ENCODE measurements at places on chromosomes 7 and 10.

GRCh38 chr10:55058800-55059199 lies 257.8 kb upstream of the PCDH15 start:
- no peak for DNase-seq

- no peak for DNase-seq
Observed at GRCh38 chr10:42941295-42941644, 135.6 kb upstream of the RET start.

GRCh38 chr7:151429560-151430331 lies 10.2 kb downstream of the CRYGN start:
- no peak for DNase-seq

GRCh38 chr10:100979791-100980272 lies 7.5 kb downstream of the MRPL43 start:
- no peak for DNase-seq

DNA sequence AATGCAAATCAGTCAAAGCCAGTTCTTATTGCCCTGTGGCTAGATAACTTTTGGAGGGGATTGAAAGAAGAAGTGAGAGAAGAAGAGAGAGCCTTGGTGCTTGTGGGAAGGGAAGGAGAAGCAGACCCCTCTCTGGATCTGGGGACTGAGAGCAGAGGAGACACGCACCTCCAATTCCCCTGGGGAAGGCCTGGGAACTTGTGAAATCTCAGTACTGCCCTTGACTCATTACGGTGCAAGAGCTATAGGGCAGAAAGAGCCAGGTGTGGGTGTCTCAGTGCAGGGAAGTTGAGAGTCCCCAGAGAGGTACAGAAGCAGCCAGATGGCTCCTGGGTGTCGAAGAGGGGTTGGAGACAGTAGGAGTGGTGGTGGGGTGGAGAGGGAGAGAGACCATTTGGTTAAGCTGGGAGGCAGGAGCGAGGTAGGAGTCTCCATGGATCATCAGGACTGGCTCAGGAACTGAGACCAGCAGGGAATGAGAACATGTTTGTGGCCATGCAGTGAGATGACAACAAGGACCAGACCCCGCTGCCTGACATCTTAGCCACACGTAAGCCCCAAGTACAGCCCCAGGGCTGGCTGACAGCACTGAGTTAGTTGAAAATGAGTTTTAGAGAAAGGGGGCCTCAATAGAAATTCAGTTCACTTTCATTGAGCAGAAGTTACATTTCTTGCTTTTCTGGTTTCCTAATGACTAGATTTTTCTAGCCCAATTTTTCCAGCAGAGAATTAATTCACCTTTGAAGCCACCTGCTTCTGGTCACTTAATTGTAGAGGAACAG lies 238.2 kb downstream of the BUB3 start:
- no peak for DNase-seq

GRCh38 chr10:123393170-123393569 lies 239.0 kb downstream of the BUB3 start:
- DNase-seq = no peak

GRCh38 chr10:23081891-23082290 lies 13.5 kb upstream of the MSRB2 start:
- no peak for DNase-seq

DNA sequence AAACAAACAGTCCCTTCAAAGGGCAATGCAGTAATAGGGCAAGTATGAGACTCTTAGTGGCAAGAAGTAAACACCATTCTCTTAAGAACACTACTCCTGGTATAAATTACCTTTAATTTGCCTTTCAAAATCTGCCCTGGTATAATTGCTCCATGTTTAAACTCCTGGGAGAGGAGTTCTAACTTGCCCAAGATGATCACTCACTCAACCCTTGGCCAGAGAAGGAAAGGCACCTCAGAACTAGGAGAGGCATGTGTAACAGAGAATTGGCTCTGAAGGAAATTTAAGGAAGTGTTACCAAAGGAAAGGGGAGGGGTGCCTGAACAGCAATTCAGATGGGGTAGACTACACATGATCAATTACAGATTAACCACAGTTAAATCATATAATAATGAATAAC lies 1173.6 kb upstream of the SORCS1 start:
- DNase-seq = no peak

GRCh38 chr7:108340856-108341411 lies 115.3 kb downstream of the NRCAM start:
- DNase-seq = no peak

GRCh38 chr10:11742009-11742778 lies at the start of gene ECHDC3:
TSS of gene ECHDC3 (plus strand) at chr10:11742382. CDS start at chr10:11742577, 195 bp downstream.
- DNase-seq = no peak

- DNase-seq = no peak
Observed at GRCh38 chr10:69495666-69496065, 44.4 kb downstream of the TSPAN15 start.

GRCh38 chr10:66780796-66781195 lies 145.0 kb upstream of the LRRTM3 start:
- no peak for DNase-seq

- no peak for DNase-seq
Observed at GRCh38 chr7:73966062-73966940, 61.7 kb upstream of the ELN start.

GRCh38 chr10:86300931-86301830 lies 65.4 kb downstream of the GRID1 start:
- DNase-seq = no peak

GRCh38 chr10:129912166-129912917 lies 51.7 kb downstream of the EBF3 start:
- DNase-seq = no peak

DNA sequence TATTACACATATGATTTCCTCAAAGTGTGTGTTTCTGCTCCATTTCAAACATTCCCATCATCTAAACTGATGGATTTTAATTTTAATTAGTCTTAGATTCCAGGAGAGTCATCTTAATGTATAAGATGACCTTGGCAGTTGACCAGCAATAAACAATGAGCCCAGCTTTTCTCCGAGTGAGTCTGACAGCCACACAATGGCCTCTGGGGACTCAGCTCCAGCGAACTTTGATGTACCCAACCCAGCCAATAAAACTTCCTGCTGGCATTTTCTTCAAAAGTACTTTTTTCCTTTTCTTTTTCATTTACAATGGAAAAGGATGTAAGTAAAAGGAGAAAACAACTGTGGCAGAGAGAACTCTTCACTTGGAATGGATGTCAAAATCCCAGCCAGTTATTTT lies 139.1 kb upstream of the CTBP2 start:
- no peak for DNase-seq

GRCh38 chr7:90239625-90240228 lies 5.2 kb upstream of the CFAP69 start:
- no peak for DNase-seq

DNA sequence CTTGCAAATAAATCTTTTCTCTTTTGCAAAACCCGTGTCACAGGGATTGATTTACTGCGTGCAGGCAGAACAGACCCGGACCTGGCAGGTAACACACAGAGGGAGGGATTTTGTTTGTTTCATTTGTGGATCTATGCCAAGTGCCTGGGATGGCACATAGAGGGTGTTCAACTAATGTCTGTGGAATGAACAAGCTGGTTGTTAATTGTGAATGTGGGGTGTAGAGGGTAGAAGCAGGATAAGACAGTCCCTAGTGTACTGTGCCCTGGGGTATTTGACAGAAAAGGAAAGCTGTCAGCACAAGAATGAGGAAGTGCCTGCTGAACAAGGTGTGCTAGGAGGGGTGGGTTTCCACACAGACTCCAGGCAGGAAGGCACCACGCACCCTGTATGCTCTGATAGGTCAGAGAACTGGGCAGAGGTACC lies 331.8 kb downstream of the CALN1 start:
- DNase-seq = no peak

- no peak for DNase-seq
Observed at GRCh38 chr10:13347043-13347499, 1.0 kb downstream of the SEPHS1 start.

- DNase-seq = no peak
Observed at GRCh38 chr7:17144322-17144721, 154.1 kb upstream of the AHR start.

GRCh38 chr10:61389887-61390286 lies 63.3 kb downstream of the TMEM26 start:
- DNase-seq = no peak

- DNase-seq = no peak
Observed at GRCh38 chr7:139570119-139570518, 46.6 kb downstream of the CLEC2L start.

DNA sequence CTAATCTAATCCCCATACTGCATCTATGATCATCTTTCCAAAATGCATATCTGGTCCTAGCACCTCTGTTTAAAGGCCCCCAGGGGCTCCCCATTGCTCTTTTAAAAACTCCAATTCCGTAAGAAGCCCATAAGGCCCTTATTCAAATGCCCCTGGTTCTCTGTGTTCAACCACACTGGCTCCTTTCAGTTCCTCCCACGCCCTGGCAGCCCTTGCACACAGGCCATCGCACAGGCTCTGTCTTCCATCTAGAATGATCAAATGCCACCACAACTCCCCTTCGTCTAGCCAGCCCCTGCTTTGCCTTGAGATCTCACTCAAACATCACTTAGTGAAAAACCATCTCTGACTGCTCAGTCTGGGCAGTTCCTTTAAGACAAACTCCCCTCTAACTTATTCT lies 112.9 kb upstream of the LYZL2 start:
- DNase-seq = no peak

DNA sequence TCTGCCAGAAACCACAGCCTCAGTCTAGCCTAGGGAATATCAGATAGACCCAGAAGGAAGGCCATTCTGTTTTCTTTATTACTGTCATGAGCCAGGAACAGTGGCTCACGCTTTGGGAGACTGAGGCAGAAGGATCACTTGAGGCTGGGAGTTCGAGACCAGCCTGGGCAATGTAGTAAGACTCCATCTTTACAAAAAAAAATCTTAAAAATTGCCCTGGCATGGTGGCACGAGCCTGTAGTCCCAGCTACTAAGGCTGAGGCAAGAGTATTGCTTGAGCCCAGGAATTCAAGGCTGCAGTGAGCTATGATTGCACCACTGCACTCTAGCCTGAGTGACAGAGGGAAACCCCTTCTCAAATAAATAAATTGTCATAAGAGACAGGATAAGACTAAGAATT lies 3.7 kb upstream of the ESYT2 start:
- DNase-seq = no peak

DNA sequence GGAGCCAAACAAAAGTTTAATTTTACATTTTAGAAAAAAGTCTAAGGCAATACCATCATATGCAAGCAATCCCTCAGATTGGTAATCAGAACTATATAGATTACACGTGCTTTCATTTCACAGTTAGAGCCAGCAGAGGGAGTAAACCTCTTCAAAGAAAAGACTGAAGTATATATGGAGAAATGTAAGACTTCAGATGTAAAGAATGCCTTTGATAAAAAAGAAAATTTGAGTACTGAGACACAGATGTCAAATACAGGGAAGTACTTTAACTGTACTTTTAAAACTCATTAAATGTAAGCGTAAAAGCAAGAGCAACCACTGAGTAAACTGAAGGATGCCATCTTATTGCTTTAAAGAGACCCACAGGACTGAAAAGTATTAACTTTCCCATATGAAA lies 101.4 kb upstream of the FAM133B start:
- peak; percentile 29 for DNase-seq

DNA sequence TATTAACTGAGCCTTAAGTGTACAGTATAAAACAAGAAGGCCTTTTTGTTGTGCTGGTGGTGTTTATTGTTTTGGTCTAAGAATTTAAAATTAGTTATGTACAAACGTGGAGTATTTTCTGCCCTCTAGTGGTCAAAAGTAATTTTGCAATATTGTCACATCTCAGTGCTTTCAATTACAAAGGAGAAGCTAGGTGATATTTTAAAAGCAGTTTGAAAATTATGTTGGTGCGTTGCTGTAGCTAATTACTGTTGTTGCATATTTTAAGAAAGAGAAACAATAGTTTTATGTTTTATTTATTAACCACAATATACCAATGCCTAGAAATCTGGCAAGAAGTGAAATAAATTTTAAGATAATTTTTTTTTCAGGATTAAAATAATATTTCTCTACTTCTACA lies 11.4 kb downstream of the NPVF start:
- DNase-seq = peak; percentile 33

DNA sequence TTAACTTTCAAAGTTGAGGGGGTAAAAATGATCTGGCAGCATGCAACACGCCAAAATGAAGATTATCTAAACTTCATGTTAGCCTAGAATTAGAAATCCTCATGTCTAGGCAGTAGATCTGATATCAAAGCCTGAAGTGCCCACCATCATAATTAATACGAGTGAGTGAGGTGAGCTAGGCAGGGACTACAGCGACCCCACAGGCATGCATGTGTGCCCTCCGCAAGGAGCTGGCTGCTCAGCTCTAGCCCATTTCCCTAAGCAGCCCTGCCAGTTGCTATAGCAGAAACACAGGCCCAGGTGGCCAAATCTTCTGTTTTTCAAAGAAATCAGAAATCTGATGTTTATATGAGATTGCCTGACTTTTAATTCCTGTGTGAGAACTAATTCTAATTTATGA lies 93.1 kb upstream of the IFRD1 start:
- DNase-seq = no peak

DNA sequence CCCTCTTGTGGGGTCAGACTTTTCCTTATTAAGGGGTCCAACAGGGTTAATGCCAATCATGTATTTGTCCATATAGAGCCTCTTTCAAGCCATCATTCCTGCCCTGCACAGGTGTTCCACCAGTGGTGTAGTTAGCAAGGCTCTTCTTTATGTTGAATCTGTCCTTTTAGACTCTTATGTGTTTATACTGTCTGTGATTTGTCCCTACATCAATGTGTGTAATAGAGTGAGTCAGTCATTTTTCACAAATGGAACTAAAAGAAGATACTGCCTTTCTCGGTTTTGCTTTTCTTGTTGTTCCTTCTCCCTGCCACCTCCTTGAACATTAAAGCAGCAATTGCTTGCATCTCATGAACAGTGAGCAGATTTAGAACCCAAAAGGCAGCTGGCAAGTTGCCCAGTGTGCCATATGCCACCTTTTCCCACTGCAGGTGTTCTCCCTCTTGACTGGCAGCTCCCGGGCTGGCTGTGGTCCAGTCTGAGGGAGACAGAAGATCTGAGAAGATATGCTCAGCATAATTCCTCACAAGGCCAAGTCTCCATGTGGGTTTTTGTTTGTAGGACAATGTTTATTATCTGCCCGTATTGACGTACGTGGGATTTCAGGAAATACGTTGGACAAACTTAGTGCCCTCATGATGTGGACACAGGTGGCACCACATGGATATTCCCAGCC lies 154.1 kb downstream of the LHFPL3 start:
- DNase-seq = no peak

DNA sequence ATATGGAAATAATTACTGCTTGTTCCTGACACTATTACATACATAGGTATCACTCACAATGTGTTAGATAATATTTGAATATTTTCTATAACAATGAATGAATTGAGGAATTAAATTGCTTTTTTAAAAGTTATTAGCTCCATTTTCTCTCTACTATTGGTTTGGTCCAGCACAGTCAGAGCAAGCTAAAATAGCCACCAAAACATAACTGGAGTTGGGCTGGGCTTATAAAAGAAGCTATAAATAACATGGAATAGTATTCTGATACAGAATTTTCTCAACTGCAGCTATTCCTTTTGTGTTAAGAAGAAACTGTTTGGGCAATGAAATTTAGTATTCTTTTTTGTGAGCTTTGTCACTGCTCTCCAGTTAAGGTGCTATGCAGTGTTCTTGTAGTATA lies 142.6 kb upstream of the LRRN3 start:
- no peak for DNase-seq

All from HFF-Myc (cell line).